ENCODE measurements at places on chromosomes 1 and 21. TPM values are rescaled to one million over a fixed set of nuclear protein-coding genes. Genes with fewer than 3 reads are reported as not detected.

DNA sequence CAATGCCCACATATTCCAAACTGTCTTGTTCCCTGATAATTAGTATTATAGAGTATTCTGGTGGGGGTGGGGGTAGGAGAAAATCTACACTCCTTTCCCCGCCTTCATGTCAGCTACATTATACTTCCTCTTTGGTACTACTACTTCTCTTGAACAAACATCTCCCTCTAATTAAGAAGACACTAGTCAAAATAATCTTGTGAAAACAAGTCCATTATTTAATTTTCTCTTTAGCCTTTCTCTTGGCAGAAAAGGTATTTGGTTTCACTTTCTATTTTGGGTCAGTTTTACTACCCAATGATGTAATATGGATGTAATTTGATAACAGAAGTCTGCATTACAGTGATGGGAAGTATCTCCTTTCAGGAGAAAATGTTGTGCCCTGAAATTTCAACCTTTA is 22.5 kb downstream of the NTMT2 start:
- DNase-seq, result no peak

GRCh38 chr1:44775930-44776729 is 790 bp downstream of the RPS8 start:
- DNase-seq, result peak; percentile 88

DNA sequence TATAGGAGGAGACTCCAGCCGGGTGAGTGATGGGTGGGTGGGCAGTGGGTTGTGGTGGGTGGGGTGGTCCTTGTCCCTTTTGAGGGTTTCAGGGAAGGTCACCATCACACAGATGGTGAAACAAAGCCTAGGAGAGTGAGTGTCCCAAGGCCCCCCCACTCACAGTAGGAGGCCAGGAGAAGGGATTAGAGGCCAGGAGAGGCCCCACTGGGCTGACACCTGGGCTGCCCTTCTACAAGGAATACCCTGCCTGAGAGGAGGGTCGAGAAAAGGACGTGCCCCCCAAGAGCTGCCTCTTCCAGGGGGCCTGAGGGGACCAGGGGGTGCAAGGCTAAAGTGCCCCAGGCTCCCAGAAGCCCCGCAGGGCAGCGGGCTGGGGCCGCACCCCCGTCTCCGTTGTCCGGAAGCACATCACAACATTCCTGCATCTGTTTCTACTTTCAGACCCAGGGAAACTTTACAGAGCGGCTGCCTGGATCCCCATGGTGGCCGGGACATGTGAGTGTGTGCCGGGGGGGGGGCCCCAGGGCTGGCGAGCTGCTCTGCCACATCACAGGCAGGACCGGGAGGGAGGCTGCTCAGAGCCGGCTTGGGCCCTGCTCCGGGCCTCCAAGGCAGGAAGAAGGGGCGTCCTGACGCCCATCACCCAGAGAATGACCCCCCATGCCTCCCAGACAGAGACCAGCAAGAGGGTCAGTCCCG is 68.2 kb downstream of the ARHGEF16 start:
- no peak for DNase-seq

DNA sequence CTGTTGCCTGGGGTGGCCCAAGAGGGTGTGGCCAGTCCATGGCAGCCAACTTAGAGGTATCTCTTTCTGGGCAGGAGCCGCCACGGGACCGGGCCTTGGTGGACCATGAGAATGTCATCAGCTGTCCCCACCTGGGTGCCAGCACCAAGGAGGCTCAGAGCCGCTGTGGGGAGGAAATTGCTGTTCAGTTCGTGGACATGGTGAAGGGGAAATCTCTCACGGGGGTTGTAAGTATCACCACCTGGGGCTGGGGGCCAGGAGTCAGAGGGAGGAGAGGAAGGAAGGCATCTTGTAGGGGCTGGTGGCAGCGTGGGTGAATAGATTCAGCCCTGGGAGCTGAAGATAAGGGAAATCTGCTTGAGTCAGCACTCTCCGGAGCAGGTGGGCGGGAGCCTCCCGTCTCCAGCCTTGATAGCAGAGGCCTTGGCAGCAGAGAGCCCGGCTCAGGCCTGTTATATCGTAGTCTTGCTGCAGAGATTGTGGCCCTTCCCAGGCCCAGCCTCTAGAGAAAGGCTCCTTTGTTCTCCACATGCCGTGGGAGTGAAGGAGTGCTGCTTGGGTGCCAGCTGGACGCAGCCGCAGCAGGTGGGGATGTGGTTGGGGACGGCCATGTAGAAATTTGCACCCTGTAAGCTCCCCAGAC is 25.4 kb downstream of the PHGDH start:
- no peak for DNase-seq

DNA sequence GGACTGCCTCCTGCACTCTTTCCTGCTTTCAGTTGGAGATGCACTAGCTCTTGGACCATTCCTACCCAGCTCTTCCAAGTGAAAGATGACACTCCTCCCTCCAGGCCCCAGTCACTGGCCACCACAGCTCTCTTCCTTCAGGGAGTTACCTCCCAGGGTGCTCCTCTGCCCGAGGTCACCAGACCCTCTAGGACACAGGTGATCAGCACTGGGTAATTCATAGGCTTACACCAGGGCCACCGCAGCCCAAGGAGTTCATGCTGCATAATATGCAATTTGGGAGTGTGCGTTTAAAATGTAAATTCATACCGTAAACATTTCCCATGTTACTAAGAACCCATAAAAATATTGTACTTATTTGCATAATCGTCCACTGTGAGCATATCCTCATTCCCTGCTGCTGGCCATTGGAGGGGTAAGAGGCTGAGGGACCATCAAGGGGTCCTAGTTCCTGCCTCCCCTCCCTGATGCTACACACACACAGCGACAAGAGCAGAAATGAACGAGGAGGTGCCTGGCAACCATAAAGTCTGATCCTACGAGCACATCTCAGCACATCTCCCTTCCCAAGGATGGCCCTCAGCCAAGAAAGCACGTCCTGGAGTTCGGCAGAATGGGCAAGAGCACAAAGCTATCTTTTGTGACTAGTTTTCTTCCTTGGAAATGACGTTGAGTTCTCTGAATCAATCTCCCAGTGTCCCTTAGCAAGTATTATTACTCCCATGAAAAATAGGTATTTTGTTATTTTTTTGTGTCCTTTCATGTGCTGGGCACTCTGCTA is 222.9 kb upstream of the RAB4A start:
- no peak for DNase-seq

GRCh38 chr1:111334169-111334568 is 43.5 kb downstream of the CHIA start:
- peak; percentile 71 for DNase-seq

- DNase-seq, result peak; percentile 41
Measured at GRCh38 chr1:157111396-157112165, 12.0 kb upstream of the ETV3L start.

GRCh38 chr1:54298284-54299033 is 98.5 kb downstream of the MRPL37 start:
- no peak for DNase-seq

- DNase-seq, result no peak
Measured at GRCh38 chr1:92511541-92511940, 24.8 kb upstream of the GFI1 start.

GRCh38 chr21:44947111-44947929 is 7.5 kb downstream of the SLX9 start:
- no peak for DNase-seq

- no peak for DNase-seq
Measured at GRCh38 chr1:35748326-35748725, 21.5 kb downstream of the CLSPN start.

DNA sequence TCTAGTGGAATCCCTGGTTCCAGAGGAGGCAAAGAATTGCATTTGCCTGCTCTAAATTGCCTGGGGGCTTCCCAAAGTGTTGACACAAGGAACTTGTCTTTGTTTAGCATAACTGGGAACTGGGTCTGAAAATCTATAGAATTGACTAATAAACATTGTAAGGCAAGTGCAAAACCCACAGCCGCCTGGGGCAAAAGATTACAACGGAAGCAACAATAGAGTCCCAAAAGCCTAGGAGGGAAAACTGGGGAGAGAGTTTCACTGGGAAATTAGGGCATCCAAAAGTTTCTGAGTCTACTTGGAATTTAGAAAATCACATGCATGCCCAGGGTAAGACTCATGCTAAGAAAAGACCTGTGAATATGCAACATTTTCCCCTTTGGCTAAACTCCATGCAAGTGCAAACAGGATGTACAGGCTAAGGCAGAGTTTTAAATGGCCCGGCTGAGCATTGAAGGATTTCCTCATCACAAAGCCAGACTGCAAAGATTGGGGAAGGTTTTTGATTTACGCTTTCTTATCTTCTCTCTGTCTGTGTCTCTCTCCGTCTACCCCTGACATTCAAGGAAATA is 725.3 kb upstream of the NCAM2 start:
- DNase-seq, result no peak

GRCh38 chr1:244214009-244214967 is 163.2 kb downstream of the ZBTB18 start:
- no peak for DNase-seq

The SOX13 gene
- 25.7 TPM for total RNA-seq

The NHLH1 gene
- 0.34 TPM for total RNA-seq

The USF1 gene
- total RNA-seq, result 127 TPM

The KRTAP11-1 gene
- total RNA-seq, result not detected

All from spleen (tissue), 13 donors.